ENCODE measurements at places on chromosomes 6 and 20.

DNA sequence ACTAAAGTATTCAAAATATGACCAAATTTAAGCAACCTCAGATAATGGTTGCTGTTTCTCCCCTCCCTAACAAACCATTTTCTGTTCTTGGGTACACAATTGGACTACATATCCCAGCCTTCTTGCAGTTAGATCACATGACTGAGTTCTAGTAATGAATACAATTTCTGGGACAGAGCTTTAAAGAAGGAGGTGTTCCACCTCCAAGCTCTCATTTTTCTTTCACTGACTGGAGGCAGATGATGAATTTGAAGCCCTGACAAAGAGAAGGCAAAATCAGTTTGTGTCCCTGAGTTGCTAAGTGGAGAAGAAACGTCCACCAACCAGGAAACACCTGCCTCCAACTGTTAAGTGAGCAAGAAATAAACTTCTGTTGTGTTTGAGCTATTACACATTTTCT lies 117.2 kb downstream of the LCA5 start:
- peak; percentile 76 for DNase-seq

DNA sequence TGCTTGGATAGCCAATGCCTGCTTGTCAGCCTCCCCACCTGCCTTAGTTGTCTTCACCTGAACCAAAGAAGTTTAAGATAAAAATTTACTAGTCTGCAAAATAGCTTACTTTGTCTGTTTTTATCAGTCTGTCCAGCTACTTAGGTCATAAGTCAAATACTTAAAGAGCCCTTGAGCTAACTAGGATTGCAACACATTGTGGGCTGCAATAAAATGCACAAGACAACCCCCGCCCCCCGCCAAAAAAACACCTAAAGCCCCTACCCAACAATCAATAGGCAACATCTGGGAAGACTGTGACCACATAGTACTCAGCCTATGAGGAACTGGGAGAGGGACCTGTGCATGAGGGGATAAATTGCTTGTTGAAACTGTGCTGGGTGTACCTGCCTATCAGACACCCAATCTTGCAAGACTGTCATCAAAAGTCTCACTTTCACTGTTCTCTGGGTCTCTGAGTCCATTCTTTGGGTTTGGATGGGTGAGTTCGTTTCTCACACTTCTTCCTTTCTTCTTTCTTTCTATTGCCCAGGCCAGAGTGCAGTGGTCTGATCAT lies 27.3 kb upstream of the ABCC10 start:
- DNase-seq: no peak

DNA sequence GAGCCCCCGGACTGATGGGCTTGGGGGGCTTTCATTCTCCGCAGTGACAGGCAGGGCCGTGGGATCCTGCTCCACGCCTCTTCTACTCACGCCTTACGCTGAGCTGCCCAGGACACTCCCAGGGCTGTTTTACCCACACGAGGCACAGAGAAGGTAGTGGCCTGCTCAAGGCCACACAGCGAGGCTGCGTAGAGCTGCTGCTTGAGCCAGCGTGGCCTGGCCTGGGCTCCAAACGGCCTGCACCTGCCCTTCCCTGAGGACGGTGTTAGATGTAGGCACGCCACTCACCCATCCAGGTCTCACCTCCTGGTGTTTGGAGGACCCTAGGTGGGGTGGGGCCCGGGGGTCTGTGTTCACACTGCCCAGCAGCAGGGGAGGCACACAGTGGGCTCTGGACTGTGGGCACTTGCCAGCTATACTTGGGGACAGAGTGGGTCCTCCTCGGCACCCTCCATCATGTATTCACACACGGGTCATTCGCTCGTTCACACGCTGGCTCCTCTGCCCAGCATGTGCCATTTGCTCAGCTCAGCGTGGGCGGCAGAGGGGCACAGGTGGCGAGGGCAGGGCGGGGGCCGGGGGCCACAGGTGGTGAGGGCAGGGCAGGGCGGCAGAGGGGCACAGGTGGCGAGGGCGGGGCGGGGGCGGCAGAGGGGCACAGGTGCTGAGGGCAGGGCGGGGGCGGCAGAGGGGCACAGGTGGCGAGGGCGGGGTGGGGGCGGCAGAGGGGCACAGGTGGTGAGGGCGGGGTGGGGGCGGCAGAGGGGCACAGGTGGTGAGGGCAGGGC lies 18.4 kb upstream of the RBBP8NL start:
- DNase-seq: no peak

GRCh38 chr20:33832103-33832804 lies 21.1 kb downstream of the CHMP4B start:
- no peak for DNase-seq

DNA sequence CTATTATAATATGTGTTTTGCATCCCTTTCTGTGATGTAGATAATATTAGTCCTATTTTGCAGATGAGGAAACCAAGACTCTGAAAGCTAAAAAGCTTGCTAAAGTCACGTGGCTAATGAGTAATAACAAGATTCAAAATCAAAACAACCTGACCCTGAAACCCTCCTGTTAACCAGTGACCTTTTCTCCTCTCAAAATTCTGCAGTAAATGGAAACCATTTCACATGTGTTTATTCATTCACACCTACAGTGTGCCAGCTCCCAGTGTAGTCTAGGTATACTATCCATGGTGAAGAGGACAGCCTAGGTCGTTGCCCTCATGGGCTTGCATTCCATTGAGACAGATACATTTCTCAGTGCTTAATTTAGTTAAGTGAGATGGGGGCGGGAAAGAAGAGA lies 30.6 kb upstream of the PHACTR2 start:
- DNase-seq: no peak

GRCh38 chr6:79117752-79118151 lies 39.7 kb upstream of the PHIP start:
- no peak for DNase-seq

DNA sequence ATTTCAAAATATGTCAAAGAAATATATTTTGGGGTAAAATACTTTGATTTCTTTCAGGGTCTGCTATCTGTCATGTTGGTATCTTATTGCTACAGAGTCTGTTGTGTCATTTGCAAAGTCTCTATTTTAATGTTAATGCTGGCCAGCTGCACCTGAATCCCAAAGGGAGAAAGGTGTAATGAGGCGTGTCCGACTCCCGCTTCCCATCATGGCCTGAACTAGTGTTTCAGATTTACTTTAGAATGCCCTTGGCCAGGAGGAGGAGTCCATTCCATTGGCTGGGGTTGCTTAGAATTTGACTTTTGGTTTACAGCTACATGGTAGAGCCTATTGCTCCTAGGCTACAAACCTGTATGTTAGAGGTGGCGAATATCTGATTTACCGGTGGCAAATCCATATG lies 69.3 kb downstream of the FAM50B start:
- DNase-seq: no peak

- DNase-seq: no peak
Measured at GRCh38 chr20:32454164-32455145, 96.3 kb downstream of the ASXL1 start.

GRCh38 chr6:26309731-26310142 lies 55.3 kb upstream of the BTN3A2 start:
- no peak for DNase-seq

DNA sequence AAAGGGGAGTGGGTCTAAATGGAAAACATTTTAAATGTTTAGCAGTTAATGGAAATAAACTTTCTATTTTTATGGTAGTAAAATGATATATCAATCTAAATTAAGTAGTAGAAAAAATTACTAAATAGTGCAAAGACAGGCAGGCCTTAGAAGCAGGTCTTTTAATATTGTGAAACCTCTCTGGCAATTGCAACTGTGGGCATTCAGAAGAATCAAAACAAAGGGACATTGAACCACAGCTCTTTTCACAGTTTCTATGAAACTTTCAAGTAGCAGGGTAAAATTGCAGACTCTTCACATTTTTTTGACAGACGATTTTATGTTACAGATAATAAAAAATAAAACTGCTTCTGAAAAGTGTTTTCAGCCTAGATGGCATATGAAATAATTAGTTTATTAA lies 533.7 kb downstream of the BCKDHB start:
- DNase-seq: no peak

DNA sequence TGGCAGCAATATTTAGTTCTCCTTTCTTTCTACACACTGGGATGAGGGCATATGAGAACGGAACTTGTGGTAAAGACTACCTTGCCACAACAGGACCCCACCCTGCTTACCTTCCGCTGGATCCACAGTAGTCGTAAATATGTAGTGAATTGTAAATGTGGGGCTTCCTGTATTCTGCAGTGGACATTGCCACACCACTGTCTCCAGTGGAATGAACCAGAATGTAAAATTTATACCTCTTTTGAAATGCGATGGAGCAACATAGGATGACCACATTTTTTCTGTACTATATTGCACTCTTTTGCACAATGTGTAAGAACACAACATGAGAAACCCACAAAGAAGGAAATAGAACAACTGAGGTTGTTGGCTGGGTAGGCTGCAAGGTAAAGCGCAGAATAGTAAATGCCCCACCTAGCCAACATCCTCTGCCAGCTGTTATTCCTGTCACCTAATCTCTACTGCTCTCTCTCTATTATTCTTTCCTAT lies 16.1 kb upstream of the RIPOR2 start:
- no peak for DNase-seq

GRCh38 chr6:152984513-152984872 lies 1.7 kb upstream of the FBXO5 start:
- DNase-seq: no peak

DNA sequence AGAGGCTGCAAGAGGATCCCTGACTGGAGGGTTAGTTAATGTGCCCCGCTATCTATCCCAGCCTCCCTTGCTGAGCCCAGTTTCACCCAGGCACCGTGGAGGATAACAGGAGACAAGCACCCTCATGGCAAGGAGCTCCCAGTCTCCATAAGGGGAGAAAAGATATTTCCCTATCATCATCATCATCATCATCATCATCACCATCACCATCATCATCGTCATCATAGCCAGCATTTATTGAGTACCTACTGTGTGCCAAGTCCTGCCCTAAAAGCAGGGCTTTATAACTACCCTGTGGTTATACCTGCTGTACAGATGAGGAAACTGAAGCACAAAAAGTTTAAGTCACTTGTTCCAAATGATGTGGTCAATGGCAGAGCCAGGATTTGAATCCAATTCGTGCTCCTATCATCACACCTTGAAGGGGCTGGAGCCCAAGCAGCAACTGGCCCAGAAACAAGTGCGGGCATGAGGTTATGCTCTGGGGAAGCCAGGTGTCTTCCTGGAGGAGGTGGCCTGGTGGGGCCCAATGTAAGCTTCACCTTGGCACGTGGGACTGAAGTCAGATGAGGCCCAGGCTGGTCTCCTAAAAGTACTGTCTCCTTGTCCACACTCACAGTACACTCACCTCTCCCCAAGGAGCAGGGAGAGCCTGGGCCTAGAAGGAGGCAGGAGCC lies 10.0 kb downstream of the GLP1R start:
- DNase-seq: no peak

DNA sequence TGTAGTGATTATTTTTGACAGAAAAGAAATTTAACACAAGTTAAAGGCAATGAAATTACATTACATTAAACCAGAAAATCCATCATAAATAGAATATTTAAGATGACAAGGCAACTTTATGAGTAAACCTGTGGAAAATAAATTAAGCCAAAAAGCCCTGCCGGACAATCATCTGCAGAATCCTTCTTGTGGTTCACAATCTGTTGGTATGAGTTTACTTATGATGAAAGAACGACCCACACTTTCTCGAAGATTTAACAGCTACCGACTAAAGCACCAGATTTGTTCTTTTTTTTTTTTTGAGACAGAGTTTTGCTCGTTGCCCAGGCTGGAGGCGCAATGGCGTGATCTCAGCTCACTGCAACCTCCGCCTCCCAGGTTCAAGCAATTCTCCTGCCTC lies 21.4 kb downstream of the HDAC2 start:
- DNase-seq: no peak

DNA sequence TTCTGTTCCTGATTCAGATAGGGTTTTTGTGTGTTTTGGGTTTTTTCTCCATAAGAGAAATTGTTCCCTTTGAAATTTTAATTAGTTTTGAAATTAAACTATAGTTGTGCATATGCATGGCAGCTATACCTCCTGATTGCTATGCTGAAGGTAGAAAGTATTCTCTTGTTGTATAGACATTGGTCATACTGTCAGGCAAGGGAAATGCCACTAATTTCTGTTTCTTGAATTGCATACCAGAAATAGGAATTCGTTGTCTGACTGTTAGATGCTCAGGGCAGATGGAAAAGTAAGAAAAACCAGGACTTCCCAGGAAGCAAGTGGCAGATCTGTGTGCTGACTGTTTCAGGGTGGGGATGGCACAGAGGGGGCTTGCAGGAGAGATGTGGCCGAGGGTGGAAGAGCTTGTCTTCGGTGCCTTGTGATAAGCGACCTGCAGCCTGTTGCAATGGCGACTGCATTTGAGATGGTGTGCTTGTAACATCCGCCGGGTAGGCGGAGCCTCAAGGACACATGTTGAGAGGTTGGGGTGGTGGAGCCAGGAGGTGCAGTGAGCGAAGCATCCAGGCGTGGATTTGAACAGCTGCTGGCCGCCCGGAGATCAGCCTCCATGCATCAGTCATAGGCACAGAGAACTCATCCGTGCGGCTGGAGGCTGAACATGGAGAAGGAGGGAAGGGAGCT lies 42.8 kb downstream of the RREB1 start:
- no peak for DNase-seq

- DNase-seq: no peak
Measured at GRCh38 chr6:119768201-119768600, 418.6 kb upstream of the MAN1A1 start.

DNA sequence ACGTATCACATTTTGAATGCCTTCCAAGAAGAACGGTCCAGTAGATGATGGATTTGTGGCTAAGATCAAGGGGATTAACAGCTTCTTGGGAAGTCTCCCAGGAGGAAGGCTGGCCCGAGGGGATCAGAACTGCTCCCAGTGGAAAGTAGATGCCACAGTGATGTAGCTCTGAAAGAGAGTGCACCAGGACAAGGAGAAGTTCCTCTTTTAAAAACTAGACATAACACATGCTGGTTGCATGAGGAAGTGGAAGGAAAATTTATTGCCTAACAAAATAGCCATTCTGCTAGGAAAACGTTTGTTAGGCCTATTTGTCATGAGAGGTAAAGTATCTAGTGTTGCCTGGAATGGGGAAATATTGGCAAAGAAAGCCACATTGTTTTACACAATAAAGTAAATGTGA lies 87.8 kb downstream of the CDH26 start:
- no peak for DNase-seq

GRCh38 chr6:118770835-118771234 lies 119.4 kb upstream of the CEP85L start:
- peak; percentile 55 for DNase-seq

DNA sequence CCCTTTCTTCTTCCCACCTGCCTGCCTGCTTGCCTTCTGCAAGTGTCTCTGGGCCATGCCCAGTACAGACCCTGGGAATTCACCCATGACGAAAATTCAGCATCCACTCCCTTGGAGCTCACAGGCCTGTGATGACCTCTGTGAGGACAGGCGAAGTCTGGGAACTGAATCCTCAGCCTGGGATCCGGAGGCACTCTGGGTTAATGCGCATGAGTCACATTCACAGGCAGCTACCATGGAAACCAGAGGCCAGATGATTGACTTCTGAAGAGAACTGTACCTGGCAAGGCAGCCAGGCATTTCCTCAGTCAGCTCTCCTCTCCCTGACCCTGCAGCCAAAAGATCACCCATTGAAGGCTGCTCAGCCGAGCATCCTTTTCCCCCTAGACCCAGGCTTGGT lies 41.0 kb downstream of the SLC9A8 start:
- DNase-seq: no peak

- DNase-seq: no peak
Measured at GRCh38 chr6:63307581-63308246, 12.1 kb downstream of the LGSN start.

- DNase-seq: no peak
Measured at GRCh38 chr20:4673371-4674001, 48.2 kb upstream of the PRND start.

- DNase-seq: peak; percentile 51
Measured at GRCh38 chr20:50191065-50191543, 474 bp downstream of the CEBPB start.

- no peak for DNase-seq
Measured at GRCh38 chr20:18307301-18307700, 19.0 kb downstream of the ZNF133 start.

GRCh38 chr20:24985802-24986201 lies 6.7 kb downstream of the APMAP start:
- no peak for DNase-seq

Measured in NCI-H774 (cell line).